ENCODE measurements at places on chromosomes 1 and 21. TPM values are rescaled to one million over a fixed set of nuclear protein-coding genes. Genes with fewer than 3 reads are reported as not detected.

DNA sequence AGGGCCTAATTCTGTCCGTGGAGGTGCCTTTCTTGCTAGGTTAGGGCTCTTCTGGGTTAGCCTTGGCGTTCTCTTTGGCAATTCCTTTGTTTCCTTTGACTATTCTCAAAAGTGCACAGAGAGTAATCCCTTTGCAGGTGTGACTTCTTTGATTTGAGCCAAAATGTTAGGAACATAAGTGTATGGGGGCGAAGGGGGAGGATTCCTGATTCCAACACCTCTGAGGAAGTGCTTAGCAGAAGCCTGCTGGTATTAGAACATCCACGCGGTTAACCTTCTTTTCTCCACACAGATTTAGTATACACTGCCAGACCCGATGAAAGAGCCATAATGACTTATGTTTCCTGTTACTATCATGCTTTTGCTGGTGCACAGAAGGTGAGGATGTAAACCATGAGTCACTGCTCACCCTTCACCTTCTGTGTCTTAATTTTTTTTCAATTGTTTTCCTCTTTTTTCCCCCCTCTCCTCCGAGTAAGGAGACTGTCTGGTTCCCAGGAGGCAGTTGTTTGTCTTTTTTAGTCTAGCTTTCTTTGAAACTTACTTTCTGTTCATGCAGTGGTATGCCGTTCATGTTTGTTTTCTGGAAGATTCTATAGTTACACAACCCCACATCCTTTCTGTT, 48.0 kb downstream of the ACTN2 start:
- no peak for DNase-seq

DNA sequence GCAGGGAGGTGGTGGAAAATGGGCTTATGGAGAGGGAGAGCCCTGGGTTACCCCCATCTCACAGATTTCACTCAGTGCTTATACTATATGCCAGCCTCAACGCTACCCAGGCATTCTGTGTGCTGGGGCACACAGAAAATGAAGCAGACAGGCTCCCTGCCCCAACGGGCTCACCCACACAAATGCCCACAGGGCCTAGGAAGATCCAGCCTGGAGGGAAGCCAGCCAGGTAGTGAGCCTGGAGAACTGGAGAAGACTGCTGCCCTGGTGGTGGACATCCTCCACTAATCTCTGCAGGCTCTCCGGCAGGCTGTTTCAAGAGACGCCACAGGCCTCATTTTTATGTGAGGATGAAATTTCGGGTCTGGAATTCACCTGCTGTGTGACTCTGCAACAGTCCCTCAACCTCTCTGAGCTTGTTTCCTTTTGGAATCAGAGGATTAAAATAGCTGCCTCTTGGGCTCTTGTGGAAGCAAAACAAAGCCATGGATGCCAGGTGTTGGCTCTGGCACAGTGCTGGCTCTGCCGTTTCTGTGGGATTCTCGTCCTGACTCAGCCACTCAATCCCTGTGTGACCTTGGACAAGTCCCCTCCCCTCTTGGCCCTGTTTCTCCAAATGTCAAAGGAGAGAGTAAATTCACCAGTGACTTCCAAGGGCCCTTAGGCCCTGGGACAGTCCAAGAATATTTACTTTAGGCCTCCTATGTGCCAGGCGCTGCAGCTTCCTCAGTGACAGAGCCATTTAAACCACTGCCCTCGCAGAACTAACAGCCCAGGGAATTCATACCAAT, 3.6 kb downstream of the PAQR7 start:
- peak; percentile 27 for DNase-seq

DNA sequence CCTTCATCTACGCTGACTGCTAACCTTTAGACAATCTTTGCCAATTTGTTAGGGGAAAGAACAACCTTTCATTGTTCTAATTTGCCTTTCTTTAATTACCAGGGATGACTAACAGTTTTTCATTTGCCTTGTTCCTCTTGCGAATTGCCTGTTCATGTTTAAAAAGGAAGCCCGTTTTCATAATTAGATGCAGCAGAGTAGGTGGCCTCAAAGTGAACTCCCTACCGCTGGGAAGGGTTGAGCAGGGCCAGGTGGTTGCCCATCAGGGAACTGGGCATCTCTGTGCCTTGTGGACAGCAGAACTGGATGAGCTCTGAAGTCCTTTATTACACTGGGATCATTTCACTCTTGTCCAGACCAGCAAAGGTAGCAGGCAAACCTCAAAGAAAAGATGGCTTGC, 59.0 kb downstream of the HIVEP3 start:
- no peak for DNase-seq

GRCh38 chr21:34147792-34148418, 74.5 kb downstream of the MRPS6 start:
- no peak for DNase-seq

DNA sequence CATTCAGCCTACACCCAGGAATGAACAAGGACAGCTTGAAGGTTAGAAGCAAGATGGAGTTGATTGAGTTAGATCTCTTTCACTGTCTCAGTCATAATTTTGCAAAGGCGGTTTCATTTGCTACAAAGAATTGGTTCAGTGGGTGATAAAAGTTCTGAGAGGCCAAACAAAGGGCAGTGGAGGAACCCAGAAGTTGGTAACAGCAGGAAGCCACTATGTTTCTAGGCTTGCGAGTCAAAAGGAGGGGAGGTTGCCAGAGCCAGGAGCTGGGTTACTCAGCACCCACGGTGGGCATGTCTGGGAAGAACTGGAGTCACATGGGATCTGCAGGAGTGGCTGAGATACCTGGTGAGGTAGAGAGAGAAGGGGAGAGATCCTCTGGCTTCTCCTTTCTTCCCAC, 64.2 kb upstream of the MRPS6 start:
- no peak for DNase-seq

- DNase-seq = no peak
Observed at GRCh38 chr1:167663002-167663772, 33.2 kb downstream of the RCSD1 start.

GRCh38 chr1:20840731-20841130, 53.6 kb upstream of the HP1BP3 start:
- no peak for DNase-seq

DNA sequence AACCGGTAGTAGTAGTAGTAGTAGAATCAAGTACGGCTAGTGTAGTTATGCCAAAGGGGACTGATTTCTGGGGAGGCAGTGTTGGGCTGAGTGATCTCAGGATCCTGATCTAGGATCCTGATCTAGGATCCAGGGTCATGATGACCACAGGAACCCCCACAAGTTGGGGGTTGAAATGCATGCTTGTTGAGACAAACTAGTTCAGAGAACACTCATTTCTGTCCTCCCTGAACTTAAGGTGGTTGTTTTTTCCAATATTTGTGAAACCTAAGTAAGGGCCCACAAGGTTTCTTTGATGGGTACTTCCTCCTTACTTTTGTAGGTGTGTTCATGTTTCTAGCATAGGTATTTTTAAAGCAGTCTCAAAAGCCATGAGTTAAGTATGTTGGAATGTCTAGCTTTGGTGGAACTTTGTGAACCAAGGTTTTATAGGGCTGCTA, 33.9 kb upstream of the PDC start:
- DNase-seq = no peak

GRCh38 chr1:63593886-63594605, 835 bp downstream of the PGM1 start:
- peak; percentile 69 for DNase-seq

GRCh38 chr1:86436041-86436440, 12.1 kb downstream of the CLCA2 start:
- DNase-seq = no peak

GRCh38 chr1:14094611-14095400, 394.8 kb downstream of the PRDM2 start:
- DNase-seq = no peak

DNA sequence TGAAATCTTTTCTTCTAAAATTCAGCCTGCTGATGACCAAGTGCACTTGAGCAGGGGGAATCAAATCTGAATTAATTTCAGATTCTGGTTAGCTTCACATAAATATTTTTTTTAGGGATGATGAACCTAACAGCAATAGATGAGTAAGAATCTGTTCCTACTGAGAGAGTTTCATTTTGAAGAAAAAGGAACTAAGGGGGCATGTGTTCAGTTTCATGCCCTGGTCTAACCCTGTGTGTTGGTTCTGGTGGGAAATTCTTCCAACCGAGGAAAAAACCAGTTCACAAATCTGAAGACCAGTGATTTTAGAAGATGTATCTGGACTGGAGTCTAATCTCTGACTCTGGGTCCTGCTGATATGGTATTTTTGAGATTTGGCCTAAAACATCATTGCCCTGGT, 13.7 kb downstream of the SELL start:
- no peak for DNase-seq

DNA sequence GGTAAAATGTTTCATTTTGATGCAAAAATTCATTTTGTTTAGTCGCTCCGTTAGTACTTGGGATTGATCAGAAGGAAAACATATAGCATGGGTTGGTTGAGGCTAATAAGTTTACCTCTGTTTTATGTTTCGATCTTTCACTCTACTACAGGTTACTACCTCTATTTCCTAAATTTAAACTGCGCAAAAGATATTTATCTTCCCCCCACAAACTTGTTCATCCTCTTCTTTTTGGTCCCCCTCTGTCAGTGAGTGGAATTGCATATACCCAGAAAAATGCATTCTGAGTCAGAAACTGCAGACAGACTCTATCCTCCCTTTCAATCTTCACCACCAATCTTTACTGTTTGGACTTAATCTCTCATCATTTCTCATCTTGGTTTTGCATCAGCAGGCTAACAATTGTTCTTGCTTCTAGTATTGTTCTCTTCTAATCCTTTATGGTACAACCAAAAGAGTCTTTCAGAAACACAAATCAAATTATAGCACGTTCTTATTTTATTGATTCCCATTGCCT, 316.0 kb upstream of the ADGRL4 start:
- DNase-seq = no peak

DNA sequence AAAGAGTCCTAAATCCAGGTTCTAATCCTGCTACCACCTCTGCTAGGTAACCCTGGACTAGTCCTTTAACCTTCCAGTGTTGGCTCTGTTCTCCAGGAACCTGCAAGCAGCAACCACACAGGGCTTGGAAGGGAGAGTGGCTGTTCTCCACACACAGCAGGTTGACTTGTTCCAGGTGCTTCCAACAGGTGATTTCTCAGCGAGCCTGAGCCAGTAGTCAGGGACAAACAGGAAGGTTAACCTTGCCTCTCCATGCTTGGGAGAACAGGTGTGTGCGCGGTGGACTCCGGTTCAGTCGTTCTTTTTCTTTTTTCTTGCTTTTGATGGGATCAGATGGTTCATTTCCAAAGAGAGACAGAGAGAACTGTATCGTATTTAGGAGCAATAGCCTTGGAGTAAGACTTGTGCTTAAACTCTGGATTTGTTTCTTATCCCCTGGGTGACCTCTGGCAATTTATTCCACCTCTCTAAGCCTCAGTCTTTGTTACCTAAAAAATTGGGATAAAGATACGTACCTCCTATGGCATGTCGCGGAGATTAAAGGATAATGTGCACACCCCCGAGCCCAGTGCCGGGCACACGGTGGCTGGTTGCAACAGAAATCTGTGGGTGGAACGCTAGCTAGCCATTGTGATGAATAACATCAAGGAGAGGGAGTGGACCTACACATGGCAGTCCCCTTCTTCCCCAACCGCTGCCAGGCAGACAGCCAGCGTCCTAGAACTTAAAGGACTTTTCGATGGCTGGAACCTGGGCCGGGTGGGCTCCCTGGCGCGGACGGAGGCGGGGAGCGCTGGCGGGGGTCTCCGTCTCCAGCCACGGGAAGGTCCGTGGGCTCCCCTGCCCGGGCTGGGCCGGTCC, 583 bp upstream of the CACHD1 start:
- DNase-seq = peak; percentile 4

DNA sequence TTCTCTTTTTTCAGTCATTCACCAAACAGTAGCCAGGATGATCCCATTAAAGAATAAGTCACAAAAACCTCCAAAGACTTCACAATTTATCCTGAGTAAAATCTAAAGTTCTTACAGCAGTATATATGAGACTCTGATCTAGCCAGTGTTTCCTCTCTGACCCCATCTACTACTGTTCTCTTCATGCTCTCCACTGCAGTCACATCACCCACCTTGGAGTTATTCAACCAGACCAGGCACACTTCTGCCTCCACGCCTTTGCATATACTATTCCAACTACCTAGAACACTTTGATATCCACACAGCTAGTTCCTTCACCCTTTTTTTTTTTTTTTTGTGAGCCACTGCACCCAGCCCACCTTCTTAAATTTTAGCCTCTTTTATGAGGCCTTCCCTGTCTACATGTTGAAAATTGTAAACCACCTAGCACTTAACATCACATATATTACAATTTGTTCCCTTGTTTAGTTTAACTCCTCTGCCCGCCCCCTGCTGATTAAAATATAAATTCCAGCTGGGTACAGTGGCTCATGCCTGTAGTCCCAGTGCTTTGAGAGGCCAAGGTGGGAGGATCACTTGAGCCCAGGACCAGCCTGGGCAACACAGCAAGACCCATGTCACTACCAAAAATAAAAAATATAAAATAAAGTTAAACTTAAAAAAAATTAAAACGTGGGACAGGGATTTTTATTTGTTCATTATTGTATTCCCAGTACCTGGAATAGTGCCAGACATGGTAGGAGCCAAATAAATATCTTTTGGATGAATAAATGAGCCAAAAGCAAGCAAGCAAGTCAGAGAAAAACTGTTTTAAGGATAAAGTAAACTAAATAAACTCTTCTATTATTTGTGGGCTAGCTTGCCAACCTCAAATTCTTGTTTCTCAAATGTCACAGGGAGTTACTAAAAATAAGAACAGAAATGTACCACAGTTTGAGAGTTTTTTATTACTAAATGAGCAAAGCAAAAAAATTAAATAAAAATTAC, 35.2 kb upstream of the MUTYH start:
- DNase-seq = no peak

DNA sequence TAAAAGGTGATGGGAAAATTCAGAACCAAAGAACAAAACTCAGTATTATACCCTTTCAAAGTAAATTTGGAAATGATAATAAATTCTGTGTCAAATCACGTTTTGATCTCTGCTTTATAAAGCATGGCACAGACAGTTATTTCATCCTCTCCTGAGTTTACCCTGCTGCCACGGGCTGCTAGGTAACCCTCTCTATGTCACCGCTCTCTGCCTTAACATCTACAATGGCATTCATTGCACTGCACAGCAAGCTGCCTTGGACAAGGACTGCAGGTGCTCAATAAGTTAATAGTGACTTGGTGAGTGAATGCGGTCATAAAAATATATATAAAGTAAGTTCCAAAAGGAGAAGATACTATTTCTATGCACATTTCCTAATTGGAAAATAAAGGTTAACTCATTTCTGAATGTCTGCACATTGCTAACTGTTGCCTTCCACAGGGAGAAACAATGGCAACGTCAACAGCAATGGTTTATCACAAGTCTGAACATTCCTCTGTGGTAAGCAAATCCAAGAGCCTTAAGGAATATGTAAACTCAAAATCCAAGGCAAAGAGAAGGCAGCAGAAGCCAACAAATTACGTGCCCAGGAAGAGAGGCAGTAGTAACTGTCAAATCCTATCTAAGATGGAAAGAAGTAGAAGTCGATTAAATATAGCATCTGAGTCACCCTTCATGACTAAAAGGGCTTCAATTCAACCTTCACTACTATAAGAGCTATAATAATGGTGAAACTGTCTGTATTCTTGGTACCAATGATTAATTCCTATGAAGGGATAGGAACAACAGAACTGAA, 19.4 kb downstream of the FYB2 start:
- DNase-seq = no peak

- no peak for DNase-seq
Observed at GRCh38 chr1:245168906-245169305, 14.1 kb downstream of the KIF26B start.

Gene LRRIQ3
- total RNA-seq = 0.68 TPM

Gene SLC1A7
- total RNA-seq = 1.8 TPM

Gene GRIK3
- total RNA-seq = 5.9 TPM

Gene LCE3D
- not detected for total RNA-seq

Gene LYPD8
- total RNA-seq = not detected

Gene FCRL5
- total RNA-seq = not detected

Gene LDLRAP1
- 56.3 TPM for total RNA-seq

Gene ITGB3BP
- total RNA-seq = 7.4 TPM
